ENCODE measurements at places on chromosomes 12 and 14.

- no peak for ATAC-seq
These were observed 262.0 kb upstream of the TMPO start for GRCh38 chr12:98253207-98254037.

- ATAC-seq = no peak
These were observed 98.4 kb downstream of the GTF2A1 start for GRCh38 chr14:81122326-81122725.

DNA sequence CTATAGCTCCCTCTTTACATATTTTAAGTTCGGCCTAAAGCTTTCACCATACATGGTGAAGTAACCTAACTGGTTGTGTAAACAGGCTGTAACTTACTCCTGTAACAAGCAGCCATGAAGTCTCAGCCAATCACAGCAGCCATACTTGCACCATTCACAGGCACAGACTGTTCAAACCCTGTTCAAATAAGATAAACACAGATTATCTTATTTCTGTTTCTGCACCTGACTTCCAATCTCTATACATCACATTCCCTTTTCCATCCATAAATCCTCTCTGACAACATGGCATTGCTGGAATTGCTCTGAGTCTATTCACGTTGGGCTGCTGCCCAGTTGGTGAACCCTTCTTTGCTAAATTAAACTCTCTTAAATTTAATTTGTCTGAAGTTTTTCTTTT lies 34.5 kb upstream of the ARID2 start:
- no peak for ATAC-seq

DNA sequence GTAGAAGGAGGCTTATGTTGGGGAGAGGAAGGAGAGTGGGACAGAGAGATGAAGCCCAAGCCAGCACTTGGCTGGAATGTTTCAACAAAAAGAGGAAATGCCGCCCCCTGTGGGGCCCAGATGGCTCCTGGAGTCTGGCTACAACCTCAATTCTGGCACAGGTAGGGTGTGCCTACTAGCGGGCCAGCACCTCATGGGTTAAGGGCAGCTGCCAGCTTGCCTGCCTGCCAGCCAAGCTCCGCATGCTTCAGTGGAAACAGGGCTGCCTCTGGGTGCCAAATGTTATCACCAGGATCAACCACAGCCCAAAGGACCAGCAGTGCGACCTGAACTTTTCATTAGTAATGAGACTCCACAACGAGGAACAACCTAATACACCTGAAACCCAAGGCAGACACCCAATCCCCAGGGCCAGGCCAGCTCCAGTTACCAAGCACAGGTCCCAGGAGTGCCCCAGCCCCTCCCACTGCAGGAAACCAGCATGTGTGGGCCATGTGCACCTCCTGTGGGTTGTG lies 11.3 kb downstream of the RAB15 start:
- peak; percentile 42 for ATAC-seq

- no peak for ATAC-seq
These were observed 227.9 kb downstream of the TMEM132D start for GRCh38 chr12:129675947-129676346.

GRCh38 chr14:95818581-95818980 lies 58.1 kb upstream of the TUNAR start:
- ATAC-seq = no peak

GRCh38 chr12:21718403-21718802 lies 56.1 kb downstream of the KCNJ8 start:
- no peak for ATAC-seq

- no peak for ATAC-seq
These were observed 69.2 kb downstream of the NOVA1 start for GRCh38 chr14:26528415-26529182.

DNA sequence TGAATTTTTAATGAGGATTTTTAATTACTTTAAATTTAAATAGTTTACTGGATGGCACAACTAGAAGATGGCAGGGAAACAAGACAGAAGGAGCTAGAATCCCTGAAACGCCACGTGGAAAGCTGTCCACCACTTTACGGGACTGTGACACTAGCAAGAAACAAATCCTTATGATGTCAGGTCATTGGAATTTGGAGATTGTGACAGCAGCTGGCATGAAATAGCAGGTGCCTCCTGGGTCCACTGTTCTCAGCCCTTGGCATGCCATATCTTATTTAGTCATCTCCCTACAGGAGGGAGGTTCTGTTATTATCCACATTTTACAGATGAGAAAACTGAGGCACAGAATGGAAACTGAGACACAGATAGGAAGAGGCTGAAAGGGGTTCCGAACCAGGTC lies 113.8 kb downstream of the BCL11B start:
- ATAC-seq = no peak

GRCh38 chr14:92677087-92677668 lies 71.2 kb downstream of the LGMN start:
- no peak for ATAC-seq

- ATAC-seq = peak; percentile 44
These were observed 45.1 kb downstream of the AKAP6 start for GRCh38 chr14:32374155-32374554.

- ATAC-seq = no peak
These were observed 122.5 kb downstream of the IPO8 start for GRCh38 chr12:30573145-30573544.

GRCh38 chr14:27389402-27389801 lies 791.6 kb upstream of the NOVA1 start:
- peak; percentile 50 for ATAC-seq

GRCh38 chr12:110649341-110649847 lies 35.5 kb downstream of the TCTN1 start:
- ATAC-seq = peak; percentile 31

- ATAC-seq = no peak
These were observed 60.9 kb upstream of the PSMA6 start for GRCh38 chr14:35231207-35231760.

GRCh38 chr12:94141892-94142291 lies 6.5 kb upstream of the PLXNC1 start:
- ATAC-seq = no peak

- no peak for ATAC-seq
These were observed 36.5 kb upstream of the LRRC10 start for GRCh38 chr12:69647178-69647577.
